ENCODE measurements at places on chromosomes 7 and 10. TPM values are rescaled to one million over a fixed set of nuclear protein-coding genes. Genes with fewer than 3 reads are reported as not detected.

DNA sequence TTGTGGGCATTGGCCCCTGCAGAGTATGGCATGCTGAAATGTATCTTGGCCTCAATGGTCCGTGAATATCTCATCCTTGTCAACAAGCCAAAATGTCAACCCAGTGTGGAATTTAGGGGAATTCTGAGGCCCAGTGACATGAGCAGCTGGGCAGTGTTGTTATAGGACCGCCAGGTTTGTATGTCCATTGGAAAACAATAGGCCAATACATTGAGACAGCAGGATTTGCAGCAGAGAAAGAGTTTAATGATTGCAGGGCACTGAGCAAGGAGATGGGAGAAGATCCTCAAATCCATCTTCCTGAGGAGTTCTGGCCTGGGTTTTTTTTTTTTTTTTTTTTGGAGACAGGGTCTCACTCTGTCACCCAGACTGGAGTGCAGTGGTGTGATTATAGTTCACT is 95.7 kb upstream of the BAIAP2L1 start:
- DNase-seq, result no peak

GRCh38 chr7:117405519-117405918 is 21.8 kb downstream of the ASZ1 start:
- DNase-seq, result no peak

The TEX36 gene
- not detected for total RNA-seq

The NME8 gene
- total RNA-seq, result not detected

DNA sequence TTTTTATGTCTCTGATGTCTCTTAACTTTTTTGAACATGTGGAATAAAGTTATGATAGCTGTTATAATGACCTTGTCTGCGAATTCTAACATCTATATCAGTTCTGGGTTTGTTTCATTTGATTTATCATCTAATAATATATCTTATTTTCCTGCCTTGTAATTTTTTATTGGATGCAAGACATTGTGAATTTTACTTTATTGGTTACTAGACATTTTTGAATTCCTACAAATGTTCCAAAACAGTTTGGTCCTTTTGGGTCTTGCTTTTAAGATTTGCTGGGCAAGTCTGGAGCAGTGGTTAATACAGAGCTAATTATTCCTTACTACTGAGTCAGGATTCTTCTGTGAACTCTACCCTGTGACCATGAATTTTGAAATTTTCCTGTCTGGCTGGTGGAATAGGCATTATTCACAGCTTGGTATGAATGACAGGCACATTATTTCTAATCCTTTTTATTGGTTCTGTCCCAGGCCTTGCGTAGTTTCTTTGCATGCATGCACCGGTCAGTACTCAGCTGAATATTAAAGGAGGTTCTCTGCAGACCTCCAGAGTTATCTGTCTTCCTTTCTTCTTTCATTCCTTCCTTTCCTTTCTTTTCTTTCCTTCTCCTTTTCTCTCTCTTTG is 9.0 kb downstream of the CUTC start:
- no peak for DNase-seq

GRCh38 chr10:104117839-104118323 is 4.1 kb upstream of the SFR1 start:
- DNase-seq, result peak; percentile 98

DNA sequence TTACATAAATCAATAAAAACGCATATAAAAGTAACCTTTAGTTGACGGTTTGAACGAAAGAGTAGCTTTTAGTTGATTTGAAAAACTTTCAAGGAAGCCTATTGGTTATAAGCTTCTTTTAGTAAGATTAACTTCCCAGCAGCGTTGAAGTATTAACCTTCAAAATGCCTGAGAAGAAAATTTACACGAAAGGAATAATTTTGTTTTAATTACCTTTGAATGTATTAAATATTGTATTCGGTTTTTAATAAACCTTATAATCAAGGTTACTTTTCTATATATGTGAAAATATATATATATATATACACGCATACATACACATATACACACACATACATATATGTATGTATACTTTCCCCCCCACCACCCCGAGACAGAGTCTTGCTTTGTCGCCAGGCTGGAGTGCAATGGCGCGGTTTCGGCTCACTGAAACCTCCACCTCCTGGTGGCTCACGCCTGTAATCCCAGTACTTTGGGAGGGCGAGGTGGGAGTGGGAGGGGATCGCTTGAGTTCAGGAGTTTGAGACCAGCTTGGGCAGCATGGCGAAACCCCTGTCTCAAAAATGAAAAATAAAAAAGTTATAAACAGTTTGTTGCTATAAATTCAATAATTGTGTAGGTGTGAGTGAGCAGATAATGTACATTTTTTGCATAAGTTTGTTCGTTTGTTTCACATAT is 57.6 kb upstream of the EZH2 start:
- DNase-seq, result peak; percentile 67

- no peak for DNase-seq
Measured at GRCh38 chr7:36283711-36284130, 105.9 kb upstream of the ANLN start.

DNA sequence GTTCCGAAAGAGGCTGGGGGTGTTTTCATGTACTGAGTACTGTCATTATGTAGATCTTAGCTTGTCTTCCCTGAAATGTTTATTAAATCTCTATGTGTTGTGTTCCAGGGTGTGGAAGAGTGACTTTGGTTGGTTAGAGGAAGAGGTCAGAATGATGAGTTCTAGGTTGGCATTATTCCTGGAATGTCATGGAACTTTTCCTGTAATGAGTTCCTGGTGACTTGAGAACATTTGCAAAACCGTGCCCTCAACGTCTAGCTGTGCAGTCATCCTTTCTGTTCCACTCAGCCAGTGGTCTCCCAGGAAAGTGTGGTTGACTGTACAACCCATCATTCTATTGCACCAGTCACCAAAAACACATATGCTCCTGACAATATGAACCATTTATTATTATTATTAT is 129.6 kb downstream of the BICC1 start:
- no peak for DNase-seq

The NPS gene
- total RNA-seq, result not detected

DNA sequence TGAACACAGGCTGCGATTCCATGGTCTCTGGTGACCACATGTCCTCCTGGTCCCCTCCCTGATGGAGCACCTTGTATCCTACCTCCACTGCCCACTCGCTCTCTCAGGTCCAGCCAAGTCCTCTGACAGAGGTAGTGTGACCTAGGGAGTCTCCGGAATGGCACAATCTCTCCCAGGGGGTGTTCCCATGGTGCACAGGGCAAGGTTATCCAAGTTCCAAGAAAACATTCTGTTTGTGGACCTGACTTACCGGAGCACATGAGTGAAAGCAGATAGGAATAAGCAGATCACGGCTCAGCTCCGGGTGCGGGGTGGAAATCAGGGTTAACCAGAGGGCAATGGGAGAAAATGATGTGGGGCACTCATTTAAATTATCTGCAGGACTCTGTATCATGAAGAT is 45.8 kb upstream of the INSIG1 start:
- no peak for DNase-seq

The CUL1 gene
- total RNA-seq, result 53.5 TPM

- peak; percentile 77 for DNase-seq
Measured at GRCh38 chr10:132096223-132096622, 30.5 kb downstream of the JAKMIP3 start.

DNA sequence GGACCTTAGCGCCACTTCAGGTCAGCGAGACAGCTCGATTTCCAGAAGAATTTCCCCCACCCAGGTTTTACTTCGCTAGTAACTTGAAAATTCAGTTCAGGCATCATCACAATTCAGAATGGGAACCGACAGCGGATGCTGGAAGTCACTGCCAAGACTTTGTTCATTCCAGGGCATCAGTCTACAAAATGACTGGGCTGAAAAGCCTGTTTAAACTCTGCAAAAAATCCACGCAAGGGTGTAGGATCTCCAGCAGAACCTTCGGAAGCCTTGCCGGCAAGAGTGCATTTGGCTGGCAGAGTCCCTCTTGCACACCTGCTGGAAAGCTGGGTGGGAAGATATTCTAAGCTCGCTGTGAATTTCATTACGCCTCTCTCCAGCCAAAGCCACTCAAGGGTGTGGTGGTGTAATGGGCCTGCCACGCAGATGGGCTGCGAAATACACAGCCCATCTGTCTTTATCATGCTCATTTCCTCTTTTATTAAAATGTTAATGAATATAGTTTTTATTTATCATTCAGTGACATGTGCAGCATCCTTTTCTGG is 672.0 kb upstream of the FOXK1 start:
- no peak for DNase-seq

The CPA2 gene
- 0.17 TPM for total RNA-seq

DNA sequence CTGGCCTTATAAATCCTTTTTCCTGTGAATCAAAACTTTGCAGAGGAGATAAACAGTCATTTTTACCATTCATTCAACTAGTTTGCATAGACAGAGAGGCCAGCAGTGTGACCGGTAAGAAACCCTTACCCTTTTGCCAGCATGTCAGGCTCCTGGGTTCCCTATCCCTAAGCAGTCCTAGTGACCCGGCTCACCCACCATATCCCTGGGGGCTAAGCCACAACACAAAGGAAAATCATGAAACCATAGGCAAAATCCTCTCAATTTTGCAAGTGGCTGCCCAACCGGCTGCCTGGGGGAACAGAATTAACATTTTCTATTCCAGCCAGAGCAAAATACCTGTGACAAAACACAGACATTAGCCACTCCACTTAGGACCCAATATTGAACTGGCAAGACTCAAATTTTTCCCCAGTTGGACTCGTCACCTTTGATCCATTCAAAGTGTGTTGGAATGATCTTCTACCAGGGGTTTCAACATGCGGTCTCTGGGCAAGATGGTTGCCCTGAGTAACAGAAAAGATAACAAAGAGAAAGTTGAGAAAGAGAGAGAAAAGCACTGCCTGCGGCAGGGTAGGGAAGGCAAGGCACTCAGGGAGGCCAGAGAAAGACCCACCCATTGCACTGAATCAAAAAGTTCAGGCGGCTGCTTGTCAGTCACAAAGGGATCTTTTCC is 174.8 kb upstream of the NAMPT start:
- DNase-seq, result no peak

DNA sequence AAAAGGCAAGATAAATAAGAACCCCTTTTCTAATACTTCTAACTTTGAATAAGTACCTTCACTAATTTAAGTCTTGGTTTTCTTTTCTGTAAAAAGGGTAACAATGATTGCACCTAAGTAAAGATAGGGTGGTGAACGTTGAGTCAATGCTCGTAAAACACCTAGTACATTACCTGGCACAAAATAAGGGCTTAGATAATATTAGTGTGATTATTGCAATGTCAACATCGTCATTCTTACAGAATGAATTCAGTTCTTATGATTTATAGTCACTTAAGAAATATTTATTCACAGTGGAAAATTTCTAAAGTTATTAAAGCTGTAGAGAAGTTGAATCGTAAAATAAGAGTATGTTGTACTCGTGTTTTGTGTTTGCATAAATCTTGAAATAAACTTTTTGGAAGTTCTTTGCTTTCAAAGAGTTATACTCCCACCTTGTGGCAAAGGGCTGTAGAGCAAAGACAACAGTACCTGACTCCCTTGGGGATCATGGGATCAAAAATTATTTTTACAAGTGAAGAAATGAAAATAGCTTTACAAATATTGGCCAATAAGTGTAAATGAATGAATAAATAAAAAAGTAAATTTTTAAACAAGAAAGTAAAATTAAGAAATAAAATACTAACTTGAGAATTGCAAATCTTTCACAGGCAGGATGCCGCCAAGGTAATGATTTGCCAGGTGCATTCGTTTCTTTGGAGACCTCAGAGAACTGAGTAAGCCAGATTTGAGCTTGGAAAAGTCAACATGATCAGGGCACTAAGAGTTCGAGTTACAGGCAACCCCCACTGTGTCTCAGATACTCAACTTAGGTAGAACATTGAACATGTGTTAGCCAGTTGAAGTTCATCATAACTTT is 285.8 kb upstream of the CACNA2D1 start:
- peak; percentile 22 for DNase-seq

The TMEM213 gene
- not detected for total RNA-seq

DNA sequence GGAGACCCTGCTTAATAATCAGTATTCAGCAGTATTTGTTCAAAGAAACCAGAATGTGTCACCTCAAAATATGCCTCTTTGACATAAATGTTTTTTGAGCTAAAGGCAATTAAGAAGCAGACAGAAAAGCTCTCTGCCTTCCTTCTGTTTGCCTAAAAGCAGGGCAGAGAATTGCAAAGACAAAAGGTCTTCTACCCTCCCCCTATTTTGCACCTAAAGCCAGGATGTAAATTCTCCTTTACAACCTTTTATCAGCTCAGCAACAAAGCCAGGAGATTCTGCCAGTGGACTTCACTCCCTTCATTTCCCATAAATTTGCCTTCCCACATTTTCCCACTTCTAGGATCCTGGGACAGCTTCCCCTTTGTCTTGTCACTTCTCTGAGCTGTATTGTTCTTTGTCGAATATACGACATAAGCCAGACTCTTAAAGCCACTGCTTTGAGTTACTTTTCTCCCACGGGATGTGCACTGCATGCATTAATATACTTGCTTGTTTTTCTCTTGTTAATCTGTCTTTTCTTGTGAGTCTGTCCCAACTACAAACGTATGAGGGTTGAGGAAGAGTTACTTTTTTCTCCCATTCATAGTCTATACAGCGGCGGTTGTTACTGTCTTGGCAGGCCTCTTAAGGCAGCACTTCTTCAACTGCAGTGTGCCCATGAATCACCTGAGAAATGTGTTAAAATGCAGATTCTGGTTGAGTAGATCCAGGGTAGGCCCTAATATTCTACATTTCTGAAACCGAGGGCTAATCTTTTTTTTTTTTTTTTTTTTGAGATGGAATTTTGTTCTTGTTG is 48.2 kb downstream of the ST8SIA6 start:
- no peak for DNase-seq

- DNase-seq, result no peak
Measured at GRCh38 chr7:1366801-1367405, 92.4 kb downstream of the MICALL2 start.

DNA sequence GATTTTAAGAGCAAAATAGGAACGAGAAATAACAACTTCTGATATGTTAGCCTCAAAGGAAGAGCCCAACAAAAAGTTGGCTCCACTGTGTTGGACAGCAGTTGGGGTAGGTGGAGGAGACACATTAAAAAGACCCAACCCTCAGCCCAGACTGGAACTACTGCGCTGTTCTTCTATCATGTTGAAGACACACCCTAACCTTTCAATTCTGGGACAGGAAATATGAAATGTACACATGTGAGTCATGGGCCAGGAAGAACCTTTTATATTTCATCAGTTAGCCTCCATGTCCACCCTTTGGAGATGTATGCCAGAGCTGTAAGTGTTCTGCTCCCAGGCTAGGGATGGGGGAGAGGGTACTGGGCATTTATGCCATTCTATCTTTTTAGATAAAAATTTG is 22.1 kb downstream of the CLDN12 start:
- DNase-seq, result peak; percentile 23

The OPALIN gene
- not detected for total RNA-seq

DNA sequence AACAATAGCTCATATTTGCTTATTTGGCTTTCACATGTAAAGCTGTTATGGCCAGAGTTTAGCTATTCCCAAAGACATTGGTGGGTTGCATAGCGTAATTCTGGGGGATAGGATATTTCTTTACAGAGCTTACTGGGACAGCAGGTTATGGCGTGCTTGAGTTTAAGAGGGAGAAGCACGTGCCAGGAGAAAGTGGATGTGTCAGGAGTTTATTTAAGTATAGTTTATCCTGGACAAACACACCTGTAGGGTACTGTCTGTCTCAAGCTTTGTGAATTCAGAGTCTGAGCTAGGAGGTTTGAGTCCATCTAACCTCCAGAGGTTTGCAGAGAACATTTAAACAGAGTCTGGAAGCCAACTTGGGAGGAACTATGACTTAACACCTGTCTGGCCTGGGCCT is 21.3 kb downstream of the GBF1 start:
- DNase-seq, result no peak

GRCh38 chr7:82450759-82451158 is 7.2 kb upstream of the CACNA2D1 start:
- DNase-seq, result no peak

The DDX50 gene
- total RNA-seq, result 46.2 TPM

The HSPA12A gene
- total RNA-seq, result 10.8 TPM

GRCh38 chr7:45625714-45626440 is 51.7 kb downstream of the ADCY1 start:
- no peak for DNase-seq

The CYP17A1 gene
- total RNA-seq, result not detected
